ENCODE measurements at places on chromosomes 3 and 15. TPM values are rescaled to one million over a fixed set of nuclear protein-coding genes. Genes with fewer than 3 reads are reported as not detected.

GRCh38 chr15:38111070-38111469, 141.6 kb upstream of the SPRED1 start:
- H3K36me3 ChIP-seq = no peaks in the 10 kb centered on the region
- no peak for DNase-seq
- no peaks in the 10 kb centered on the region for H3K27me3 ChIP-seq
- no peak overlapping the region for H3K4me3 ChIP-seq
- H3K4me1 ChIP-seq = no peaks in the 10 kb centered on the region

- DNase-seq = no peak
- H3K27me3 ChIP-seq = no peaks in the 10 kb centered on the region
- H3K4me1 ChIP-seq = no peaks in the 10 kb centered on the region
These were observed 366.7 kb upstream of the ROBO2 start for GRCh38 chr3:76673171-76673570.

- peaks cover 5% of the 10 kb centered on the region for H3K36me3 ChIP-seq
- peak within 1 kb of the TSS; percentile 98 for H3K27ac ChIP-seq
- DNase-seq = peak; percentile 76
These were observed at the start of gene PARP14 for GRCh38 chr3:122680475-122681283. Gene PARP14, plus strand, starts transcription at chr3:122680839. Its CDS starts 45 bp downstream, at chr3:122680884.

GRCh38 chr3:74506246-74506645, 108.2 kb downstream of the CNTN3 start:
- no peak for DNase-seq
- no peaks in the 10 kb centered on the region for H3K4me1 ChIP-seq
- no peak overlapping the region for H3K4me3 ChIP-seq
- no peaks in the 10 kb centered on the region for H3K27me3 ChIP-seq
- H3K36me3 ChIP-seq = no peaks in the 10 kb centered on the region
- H3K27ac ChIP-seq = no peak overlapping the region

DNA sequence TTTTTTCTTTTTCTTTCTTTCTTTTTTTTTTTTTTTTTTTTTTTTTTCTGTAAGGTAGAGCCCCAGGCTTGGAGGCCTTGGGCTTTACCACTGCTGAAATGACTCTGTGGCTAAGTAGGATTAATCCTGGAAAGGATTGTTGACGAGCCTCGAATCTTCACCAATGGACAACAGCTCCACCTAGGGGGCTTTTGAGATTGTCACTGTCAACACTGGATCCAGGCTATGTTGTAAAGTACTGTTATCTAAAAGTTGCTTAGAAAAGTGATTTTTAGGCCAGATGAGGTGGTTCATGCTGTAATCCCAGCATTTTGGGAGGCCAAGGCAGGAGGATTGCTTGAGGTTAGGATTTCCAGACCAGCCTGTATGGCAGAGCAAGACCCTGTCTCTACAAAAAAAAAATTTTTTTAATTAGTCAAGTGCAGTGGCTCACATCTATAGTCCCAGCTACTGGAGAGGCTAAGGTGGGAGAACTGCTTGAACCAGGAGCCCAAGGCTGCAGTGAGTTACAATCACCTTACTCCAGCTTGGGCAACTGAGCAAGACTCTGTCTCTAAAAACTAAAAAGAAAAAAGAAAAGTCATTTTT, 41.6 kb downstream of the KLHL18 start:
- no peaks in the 10 kb centered on the region for H3K27me3 ChIP-seq
- H3K27ac ChIP-seq = no peak overlapping the region
- H3K36me3 ChIP-seq = peaks cover 70% of the 10 kb centered on the region
- H3K4me3 ChIP-seq = no peak overlapping the region
- no peak for DNase-seq

- no peaks in the 10 kb centered on the region for H3K27me3 ChIP-seq
- no peak overlapping the region for H3K4me3 ChIP-seq
- DNase-seq = no peak
- H3K27ac ChIP-seq = no peak overlapping the region
These were observed 72.1 kb downstream of the BBX start for GRCh38 chr3:107594870-107595269.

DNA sequence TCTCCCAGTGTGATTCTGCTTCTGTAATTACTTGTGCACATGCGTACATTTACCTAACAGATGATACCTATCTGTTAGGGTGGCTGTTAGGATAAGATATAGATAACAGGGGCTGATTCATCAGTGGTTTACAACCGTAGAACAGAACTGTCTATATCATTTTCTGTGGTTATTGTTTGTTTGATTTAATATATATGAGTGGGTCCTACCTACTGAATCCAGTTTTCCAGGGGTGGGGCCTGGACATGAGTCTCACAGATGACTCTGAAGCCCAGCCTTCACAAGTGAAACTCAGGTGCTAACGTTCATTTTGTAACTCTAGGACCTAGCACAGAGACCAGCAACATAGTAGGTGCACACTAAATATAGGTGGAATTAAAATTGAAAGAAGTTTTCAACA, 10.4 kb upstream of the ACAP2 start:
- no peaks in the 10 kb centered on the region for H3K4me1 ChIP-seq
- H3K27ac ChIP-seq = no peak overlapping the region
- DNase-seq = no peak
- H3K27me3 ChIP-seq = no peaks in the 10 kb centered on the region
- H3K36me3 ChIP-seq = no peaks in the 10 kb centered on the region

DNA sequence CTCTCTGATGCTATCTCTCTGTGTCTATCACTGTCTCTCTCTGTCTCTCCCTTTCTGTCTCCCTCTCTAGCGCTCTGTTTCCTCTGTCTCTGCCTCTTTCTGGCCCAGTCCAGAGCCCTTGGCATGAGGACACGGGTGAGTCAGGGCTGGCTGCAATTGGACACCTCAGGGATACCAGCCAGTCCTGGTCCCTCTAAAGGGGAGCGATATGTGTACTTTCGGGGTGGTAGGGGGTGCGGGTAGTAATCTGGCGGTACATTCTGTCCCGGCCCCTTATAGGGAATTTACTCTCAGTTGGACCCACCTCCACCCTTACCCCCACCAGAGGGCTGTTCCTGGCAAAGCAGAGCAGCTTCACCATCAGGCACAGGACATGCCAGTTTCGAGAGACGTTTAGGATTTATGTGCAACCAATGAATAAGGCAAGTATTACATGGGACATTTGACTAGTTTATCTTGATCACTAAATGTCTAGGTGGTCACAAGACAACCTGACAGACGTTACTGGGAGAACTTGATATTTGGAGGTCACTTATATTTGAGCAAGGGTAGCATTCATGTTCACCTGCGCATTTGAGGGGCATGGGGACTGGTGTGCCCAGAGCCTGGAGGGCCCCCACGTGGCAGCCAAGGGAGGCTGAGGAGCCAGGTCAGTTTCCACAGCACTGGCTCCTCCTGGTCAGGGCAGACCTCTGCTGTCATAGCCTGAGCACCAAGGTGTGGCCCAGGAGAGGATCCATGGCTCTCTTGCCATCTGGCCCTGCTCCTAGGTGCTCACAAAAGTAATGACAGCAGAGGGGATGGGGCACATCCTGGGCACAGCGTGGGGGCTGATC, 256.1 kb downstream of the PLCL2 start:
- H3K27ac ChIP-seq = peak overlapping the region; percentile 60
- peaks cover 10% of the 10 kb centered on the region for H3K4me1 ChIP-seq
- no peaks in the 10 kb centered on the region for H3K36me3 ChIP-seq
- H3K4me3 ChIP-seq = peak overlapping the region; percentile 16
- DNase-seq = peak; percentile 90

- no peak for DNase-seq
- no peak overlapping the region for H3K4me3 ChIP-seq
- H3K36me3 ChIP-seq = no peaks in the 10 kb centered on the region
- H3K27ac ChIP-seq = no peak overlapping the region
- H3K27me3 ChIP-seq = no peaks in the 10 kb centered on the region
- no peaks in the 10 kb centered on the region for H3K4me1 ChIP-seq
These were observed 120.5 kb downstream of the GREM1 start for GRCh38 chr15:32838338-32838737.

DNA sequence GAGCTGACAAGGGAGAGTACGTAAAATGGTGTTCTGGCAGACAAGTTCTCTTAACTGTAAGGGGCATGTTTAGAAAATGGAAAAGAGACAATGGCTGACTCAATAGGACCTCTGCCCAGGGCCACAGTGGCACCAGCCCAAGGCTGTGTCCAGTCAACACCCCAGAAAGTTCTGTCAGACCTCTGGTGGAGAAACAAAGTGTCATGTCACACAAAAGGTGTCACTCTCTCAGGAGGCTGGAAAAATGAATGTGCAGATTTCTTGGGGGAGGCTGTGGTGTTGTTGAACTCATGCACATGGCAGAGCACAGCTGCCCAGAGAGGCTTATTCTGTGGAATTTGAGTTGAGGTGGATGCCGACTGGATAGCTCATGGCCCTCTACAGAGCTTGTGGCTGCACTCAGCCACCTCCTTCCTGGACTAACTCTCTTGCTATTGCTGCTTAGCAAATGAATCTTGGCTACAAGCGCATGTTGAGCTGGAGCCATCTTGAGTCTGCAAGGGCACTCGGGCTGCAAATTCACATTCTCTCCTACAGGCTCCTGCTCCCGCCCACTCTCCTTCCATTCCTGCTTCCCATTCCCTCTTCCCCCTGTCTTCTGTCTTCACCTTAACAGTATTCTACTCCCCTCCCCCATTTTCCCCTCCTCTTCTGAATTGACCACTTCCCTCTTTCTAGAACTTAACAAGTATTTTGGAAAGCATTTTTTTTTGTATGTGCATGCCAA, 55.8 kb upstream of the SLC7A14 start:
- DNase-seq = no peak
- no peak overlapping the region for H3K27ac ChIP-seq
- no peak overlapping the region for H3K4me3 ChIP-seq
- H3K27me3 ChIP-seq = no peaks in the 10 kb centered on the region
- H3K36me3 ChIP-seq = no peaks in the 10 kb centered on the region
- H3K4me1 ChIP-seq = peaks cover 3% of the 10 kb centered on the region

DNA sequence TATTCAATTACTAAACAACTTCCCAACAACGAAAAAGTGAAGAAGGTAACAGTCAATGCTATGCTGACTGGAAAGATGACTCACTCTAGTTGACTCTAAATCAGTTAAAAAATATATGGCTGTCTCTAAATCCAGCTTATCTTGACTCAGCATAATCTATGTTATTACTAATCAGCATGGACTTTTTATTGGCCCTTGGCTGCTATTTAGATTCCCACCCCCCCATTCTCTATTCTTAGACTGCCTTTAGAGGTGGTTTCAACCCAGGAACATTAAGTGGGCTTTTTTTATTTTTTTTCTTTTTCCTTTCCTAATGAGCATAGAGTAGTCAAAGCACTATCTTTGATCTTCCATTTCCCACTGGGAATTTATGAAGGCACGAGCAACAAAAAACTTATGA, 1.9 kb downstream of the PCOLCE2 start:
- H3K27ac ChIP-seq = no peak overlapping the region
- no peaks in the 10 kb centered on the region for H3K27me3 ChIP-seq
- no peaks in the 10 kb centered on the region for H3K36me3 ChIP-seq
- no peaks in the 10 kb centered on the region for H3K4me1 ChIP-seq
- no peak for DNase-seq

DNA sequence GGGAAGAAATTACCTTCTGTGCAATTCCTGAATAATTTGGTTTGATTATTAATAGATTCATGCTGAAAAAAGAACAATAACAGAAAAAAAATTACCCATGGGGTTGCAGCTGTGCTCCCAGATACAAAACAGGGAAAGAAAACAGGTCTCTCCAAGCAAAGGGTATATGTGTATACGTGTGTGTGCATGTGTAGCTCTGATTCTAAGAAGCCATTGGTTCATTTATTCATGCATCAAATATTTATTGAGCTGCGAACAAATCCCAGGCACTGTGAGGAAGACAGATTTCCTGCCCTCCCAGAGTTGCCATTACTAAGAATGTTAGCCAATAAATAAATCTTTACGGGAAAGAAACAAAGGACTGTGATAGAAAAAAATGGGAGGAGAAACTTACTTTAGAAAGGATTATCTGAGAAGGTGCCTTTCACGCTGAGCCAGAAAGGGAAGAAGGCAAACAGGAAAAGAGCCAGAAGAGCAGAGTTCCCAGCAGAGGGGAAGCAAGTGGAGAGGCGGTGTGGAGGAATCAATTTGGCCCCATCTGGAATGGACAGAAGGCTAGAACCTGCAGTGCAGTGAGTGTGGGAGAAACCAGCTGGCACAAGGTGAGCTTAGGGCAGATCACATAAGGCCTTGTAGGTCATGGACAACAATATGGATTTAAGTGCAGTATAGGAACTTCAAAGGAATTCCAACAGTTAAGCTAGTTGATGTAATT, 20.7 kb downstream of the CHL1 start:
- H3K4me3 ChIP-seq = no peak overlapping the region
- DNase-seq = no peak
- no peaks in the 10 kb centered on the region for H3K27me3 ChIP-seq
- H3K36me3 ChIP-seq = no peaks in the 10 kb centered on the region
- no peaks in the 10 kb centered on the region for H3K4me1 ChIP-seq
- H3K27ac ChIP-seq = no peak overlapping the region

GRCh38 chr3:79906106-79906505, 138.3 kb upstream of the ROBO1 start:
- no peak overlapping the region for H3K27ac ChIP-seq
- no peaks in the 10 kb centered on the region for H3K27me3 ChIP-seq
- no peak for DNase-seq
- no peaks in the 10 kb centered on the region for H3K4me1 ChIP-seq
- no peak overlapping the region for H3K4me3 ChIP-seq

DNA sequence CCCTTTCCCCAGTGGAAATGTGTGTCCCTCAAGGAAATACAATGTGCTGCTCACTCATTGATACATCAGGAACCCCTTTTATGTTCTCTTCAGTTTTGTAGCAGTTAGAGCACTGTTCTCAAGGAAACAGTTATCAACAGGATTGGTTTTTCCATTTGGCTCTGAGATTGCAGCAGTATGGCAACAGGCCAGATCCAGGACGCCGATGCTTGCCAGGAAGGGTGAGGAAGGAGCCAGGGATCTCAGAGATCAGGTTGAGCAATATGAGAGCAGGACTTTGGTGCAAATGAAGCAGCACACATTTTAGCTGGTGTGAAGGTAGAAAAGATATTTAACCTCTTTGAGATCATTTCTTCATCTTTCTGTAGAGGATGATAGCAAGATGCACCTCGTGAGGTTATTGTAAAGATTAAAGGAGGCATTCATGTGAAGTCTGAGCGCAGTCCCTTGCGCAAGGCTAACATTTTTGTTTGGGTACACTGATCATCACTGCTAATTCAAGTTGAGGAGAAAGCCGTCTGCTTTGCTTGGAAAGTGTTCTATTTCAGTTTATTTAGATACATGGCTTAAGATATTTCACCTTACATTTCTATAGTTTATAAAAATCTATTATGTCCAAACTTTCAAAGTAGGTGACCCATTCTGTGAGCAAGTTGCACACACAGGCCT, 68.5 kb downstream of the KCNH8 start:
- no peak for DNase-seq
- H3K36me3 ChIP-seq = no peaks in the 10 kb centered on the region
- H3K4me3 ChIP-seq = no peak overlapping the region
- H3K27ac ChIP-seq = no peak overlapping the region
- no peaks in the 10 kb centered on the region for H3K27me3 ChIP-seq

SEMA5B gene
- total RNA-seq = 0.85 TPM

DUOXA2 gene
- total RNA-seq = 0.32 TPM

CCDC13 gene
- 2.1 TPM for total RNA-seq

LCTL gene
- not detected for total RNA-seq

FSD2 gene
- total RNA-seq = not detected

LRRC49 gene
- 23.1 TPM for total RNA-seq

PRKCI gene
- 20.3 TPM for total RNA-seq

RTP3 gene
- not detected for total RNA-seq

HESX1 gene
- total RNA-seq = not detected
